ENCODE measurements at places on chromosomes 2 and 18.

DNA sequence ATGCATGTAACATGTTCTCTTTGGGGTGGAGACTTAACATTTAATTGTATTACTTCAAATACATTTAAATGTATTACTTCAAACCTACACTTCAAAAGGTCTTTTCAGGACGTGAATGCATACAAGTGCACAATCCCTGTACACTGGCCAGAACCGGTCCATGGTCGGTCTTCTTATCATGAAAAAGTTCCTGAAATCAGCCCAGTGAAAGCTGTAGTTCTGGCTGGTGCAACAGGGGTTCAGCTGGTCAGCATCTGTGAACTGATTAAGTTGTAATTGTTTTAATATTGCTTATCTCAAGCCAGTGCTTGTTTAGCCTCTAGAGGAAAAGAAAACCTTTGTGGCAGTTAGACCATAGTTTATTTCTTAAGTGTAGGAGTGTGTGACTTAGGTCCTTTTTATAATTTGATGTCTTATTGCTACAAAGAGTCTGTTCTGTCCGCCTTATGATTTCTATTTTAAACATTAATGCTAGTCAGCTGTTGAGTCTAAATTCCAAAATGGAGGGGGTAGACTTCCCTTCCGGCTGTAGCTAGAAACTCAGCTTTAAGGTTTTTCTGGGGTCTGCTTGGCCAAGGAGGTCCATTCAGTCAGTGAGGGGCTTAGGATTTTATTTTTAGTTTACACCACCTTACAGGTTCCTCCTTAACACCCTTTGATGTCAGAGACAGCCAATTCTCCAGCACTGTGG, 768 bp upstream of the CYBRD1 start:
- no peak for DNase-seq

DNA sequence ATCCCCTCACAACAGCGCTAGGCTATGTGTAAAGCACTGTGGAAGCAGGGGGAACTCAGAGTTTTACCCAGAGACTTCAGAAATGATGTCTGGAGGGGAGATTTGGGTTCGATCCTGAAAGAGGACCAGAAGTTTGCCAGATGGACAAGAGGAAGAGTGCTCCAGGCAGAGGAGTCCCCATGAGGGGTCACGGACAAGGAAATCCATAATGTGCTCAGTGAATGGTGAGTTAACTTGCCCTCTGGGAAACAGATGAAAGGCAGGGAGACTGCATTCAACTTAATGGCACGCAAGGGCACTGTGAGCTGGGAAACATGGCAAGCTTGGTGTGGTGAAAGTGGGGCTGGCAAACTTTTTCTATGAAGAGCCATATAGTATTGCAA, 6.0 kb upstream of the ASAP2 start:
- no peak for DNase-seq

GRCh38 chr2:205964111-205964761, 121.7 kb downstream of the INO80D start:
- no peak for DNase-seq

- DNase-seq: no peak
These were observed 53.3 kb downstream of the MYCN start for GRCh38 chr2:15993666-15994065.

Data from activated CD4-positive, alpha-beta T cell treated with anti-CD3 and anti-CD28 coated beads for 24 hours (primary cell).